Activated CD4-positive, CD25-positive, alpha-beta regulatory T cell (primary cell): ENCODE measurements at places on chromosomes 6 and 20.

DNA sequence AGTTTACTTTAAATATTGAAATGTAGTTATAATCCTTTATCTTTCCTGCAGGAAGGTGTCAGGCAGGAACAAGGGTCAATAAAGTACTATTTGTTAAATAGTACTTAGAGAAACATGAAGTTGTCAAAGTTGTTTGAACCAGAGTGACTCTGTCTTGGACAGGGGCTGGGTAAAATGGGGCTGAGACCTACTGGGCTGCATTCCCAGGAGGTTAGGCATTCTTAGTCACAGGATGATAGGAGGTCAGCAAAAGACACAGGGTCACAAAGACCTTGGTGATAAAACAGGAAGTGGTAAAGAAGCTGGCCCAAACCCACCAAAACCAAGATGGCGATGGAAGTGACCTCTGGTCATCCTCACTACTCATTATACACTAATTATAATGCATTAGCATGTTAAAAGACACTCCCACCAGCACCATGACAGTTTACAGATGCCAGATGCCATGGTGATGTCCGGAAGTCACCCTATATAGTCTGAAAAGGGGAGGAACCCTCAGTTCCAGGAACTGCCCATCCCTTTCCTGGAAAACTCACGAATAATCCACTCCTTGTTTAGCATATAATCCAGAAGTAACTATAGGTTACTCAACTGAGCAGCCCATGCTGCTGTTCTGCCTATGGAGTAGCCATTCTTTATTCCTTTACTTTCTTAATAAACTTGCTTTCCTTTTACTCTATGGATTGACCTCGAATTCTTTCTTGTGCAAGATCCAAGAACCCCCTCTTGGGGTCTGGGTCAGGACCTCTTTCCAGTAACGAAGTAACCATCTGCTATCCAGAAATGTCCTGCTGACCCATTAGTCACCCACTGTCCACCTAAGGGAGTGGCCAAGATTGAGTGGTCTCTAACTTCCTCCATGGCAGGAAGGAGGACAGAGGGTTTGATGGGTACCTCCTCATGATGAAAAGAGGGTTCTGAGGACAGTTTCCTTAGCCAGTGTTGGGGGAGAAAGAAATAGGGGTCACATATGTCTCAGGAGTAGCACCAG is 19.6 kb downstream of the SLC22A2 start:
- DNase-seq = no peak

GRCh38 chr6:34514593-34515472 is 41.3 kb downstream of the SPDEF start:
- no peak for DNase-seq

DNA sequence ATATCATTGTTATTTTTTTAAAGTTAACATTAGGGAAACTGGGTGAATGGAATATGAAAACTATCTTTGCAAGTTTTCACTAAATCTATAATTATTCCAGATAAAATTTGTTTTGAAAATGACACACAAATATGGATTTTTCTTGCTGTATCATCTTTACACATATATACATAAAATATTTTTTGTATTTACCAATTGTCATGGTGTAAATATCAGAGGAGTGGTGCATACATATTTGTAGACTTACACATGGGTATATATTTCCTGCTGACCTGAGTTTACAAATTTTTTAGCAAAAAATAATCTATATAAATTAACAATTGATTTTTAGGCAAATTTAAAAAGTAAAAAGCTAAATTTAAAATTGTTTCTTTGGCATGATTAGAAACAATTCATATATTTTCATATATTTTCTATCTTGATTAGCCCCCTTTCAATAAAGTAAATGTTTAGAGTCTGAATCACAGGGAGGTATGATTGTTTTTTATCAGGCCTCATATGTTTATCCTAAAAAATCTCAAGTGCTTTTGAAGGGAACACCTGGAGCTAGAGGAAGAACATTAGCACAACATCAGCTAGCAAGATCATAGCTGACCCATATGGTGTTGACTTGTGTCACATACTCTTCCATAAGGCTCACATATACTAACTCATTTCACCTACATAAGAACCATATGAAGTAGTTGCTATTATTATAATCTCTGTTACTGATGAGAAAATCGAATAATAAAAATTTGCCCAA is 671.8 kb upstream of the GJE1 start:
- DNase-seq = no peak

DNA sequence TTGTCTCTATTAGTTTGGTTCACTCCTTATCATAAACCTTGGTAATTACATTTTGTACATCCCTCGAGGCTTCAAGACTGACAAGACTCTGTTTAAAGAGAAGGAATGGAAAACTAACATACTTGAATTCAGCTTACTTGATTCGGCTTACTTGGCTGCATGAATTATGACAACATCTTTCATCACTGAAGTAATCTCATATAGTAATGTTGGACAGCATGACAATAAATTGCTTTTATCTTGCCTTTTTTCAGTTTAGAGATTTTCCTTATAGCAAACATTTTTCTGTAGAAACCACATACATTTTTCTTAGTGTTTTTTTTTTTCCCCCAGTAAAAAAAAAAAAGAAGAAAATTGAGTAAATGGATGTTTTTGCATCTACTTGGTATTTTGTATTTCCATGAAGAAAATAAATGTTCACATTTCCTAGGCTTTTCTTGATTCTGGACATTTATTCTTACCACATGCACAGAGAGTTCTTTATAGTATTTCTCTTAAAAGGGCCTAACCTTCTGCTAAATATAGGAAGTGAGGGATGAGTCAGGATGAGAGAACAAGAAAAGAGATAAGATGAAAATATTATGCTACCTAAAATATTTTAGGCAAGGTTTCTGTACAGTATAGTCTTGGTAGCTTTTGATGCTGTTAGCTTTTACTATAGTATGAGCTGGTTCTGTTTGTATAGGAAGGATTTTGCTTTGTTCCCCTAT is 101.0 kb upstream of the HDGFL1 start:
- no peak for DNase-seq

DNA sequence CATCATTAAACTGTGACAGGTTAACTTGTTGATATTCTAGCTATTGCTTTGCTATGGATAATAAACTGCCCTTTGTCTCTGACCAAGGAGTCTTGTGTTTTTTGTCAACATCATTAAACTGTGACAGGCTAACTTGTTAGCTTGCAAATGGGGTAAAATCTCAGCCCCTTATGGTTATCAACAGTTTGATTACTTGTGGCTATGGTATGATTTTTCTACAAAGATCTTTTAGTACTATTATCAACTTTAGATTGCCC is 35.9 kb downstream of the SLC2A12 start:
- no peak for DNase-seq

DNA sequence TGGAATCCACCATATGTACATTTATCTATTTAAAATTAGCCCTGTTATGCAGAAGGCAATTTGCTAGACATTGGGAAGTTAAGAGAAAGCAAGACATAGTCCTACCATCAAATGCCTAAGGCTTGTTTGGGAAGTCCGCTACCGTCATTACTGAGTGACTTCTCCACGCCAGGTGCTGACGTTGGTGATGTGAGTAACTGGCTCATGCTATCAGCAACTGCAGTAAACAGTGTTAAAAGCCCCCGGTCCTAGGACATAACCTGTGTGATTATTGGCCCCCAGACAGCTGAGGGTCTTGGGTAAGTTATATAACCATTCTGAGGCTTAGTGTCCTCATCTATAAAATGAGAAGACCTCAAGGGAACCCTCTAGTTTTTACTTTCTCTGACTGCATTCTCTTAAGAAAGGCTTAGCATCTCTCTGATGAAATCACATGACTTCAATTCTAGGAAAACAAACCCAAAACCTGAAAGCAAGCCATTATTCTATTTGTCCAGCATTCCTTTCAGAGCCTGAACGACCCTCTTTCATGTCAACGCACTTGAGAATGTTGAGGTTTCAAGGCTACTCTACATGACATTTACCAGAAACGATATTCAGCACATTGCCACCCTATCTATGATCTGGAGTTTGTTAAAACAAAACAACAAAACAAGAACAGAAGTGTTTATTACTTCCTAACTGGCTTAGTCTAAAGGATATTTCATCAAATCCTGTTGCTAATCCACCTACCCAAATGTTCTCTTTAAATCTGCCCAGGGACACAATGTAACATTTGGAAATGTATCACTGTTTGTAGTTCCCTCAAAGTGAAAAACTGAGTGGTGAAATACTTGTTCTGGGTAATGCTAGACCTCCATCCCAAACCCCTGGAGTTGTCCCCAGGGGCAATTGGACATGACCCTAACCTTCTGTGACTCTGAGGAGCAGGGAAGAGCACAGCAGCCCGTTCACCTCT is 133.8 kb downstream of the BTBD3 start:
- no peak for DNase-seq

DNA sequence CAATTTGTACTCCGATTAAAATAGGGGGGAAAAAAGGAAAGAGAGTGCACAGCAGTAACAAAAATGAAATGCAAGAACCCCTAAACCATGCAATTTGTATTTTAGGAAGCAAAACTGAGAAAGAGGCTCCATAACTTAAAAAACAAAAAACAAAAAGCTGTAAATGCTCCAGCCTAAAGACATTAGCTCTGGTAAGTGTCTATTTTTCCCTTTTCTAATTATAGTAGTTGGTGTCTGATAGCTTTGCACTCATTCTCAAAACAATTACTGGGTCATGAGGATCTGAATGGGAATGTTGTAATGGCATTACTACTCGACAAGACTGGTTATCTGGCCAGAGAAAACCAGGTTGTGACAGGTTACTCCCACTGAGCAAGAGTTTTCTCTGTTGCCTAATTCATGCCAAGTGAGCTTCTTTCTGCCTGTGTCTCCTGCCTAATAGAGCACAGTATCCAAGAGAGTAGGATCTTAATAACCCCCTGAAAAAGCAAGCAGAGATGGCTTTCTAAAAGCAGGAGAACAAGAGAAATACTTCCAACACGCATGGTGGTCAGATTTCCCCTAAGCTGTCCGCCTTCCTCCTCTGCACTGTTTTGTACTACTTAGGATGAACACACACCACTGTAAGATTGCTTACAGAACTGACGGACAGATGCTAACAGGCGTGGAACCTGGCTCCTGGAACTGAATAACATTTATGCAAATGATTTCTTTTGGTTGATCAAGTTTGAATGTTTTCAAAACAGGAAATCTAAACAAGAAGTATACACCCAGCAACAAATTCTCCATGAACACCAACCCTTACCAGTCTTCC is 86.4 kb downstream of the FKBP5 start:
- DNase-seq = no peak

GRCh38 chr20:10705801-10706459 is 32.1 kb upstream of the JAG1 start:
- no peak for DNase-seq

DNA sequence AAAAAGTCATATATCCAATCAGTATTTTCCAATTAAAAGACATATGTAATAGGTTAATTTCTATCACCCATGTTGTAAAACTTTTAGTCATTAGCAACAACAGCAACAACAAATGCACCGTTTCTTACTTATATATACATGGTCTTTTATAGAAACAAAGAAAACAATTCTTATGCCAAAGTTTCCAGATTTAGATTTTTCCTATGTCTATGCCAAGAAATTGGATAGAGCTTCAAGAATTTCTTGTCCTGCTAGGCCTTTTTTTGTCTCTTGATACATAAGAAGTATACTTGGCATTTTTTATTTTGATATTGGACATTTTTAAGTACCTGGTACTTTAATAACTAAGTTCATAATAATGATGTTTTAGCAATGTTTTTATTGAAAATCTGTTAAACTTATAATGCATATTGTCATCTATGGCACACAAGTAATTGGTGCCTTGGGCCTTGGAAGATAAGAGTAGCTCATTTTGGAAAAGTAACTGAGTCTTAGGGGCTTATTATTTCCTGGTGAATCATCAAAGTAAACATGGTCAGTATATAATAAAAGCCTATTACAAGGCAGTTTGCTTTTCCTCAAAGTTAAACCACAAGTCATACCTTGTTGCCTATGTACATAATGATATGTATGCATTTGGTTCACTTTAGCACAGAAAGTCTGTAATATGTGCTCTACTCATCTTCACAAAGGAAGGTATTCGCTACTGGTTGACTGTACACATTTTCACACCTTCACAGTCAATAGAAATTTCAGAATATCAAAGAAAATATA is 10.1 kb upstream of the FRK start:
- no peak for DNase-seq

DNA sequence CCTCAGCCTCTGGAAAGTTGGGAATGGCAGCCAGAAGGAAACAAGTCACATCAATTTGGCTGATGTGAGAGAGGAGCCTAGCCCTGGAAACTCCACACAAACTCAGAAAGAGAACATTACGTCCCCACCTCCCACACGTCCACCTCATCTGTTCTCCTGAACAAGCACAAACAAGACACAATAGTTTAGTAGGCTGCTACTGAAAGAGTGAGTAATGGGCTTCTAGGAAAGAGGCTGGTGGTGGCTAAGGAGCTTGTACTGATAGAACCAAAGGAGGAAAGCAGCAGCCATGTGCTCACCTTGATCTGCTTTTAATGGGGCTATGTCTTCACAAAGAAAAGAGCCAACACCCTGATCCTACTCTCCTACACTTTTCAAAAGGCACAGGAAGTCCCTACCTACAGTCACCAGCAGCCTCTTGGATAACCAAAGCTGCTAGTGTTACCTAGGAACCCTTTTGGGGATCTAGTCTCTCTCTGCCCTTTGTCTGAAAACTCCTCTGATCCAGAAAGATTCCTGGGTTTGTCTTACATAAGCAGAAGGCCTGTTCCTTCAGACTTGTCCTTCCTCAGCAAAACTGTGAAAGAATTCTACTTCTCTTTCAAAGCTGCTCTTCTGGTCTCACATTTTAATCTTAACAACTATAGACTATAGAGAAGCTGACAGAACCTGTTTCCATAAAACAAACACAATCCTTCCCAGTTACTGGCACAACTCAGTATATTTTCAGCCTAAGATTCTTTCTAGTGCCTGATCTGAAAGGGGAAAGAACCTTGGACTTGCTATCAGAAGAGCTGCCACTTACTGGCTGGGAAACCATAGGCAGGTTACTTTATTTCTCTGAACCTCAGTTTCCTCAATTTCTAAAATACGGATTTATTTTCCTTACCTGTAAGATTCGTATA is 3.1 kb downstream of the PLAGL2 start:
- DNase-seq = peak; percentile 44

- DNase-seq = no peak
Measured at GRCh38 chr20:39835130-39835842, 853.8 kb downstream of the MAFB start.

- DNase-seq = no peak
Measured at GRCh38 chr6:38153076-38153797, 333.7 kb downstream of the ZFAND3 start.

GRCh38 chr20:5181492-5181891 is 54.7 kb downstream of the CDS2 start:
- DNase-seq = no peak

DNA sequence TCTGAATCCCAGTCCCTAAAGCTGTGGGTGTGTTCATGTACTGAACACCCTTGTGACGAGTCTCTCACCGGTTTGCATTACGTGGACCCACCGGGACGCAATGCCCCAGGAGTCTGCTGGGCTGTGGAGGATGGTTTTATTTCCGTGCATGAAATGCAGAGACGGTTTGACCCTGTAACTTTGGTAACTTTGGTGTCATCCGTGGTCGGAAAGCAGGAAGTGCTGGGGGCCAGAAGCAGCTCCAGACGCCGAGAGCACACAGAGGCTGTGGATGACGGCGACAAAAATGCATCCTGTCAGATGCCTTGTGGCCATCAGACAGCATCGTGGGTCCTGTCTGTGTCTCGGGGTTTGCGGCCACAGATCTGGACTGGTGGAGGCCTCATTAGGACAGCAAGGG is 7.2 kb downstream of the BHLHE23 start:
- DNase-seq = no peak
